BJ (cell line): ENCODE measurements at places on chromosomes 1 and 21.

DNA sequence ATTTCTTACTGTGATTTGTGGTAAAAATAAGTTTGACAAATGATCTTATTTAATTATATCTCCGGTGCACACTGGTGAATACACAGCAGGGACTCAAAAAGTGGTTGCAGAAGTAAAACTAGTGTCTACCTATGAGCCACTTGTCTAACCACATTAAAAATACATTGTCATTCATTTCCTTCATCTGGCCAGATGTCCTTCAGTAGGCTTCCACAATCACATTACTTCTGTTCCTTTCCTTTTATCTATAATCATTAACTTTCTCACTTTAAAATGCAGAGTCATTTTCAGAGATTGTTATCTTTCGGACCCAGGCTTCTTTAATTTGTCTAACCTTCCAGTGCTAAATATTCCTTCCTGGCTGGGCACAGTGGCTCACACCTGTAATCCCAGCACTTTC lies 3.0 kb downstream of the RBBP5 start:
- no peak for DNase-seq

GRCh38 chr21:16315223-16315622 lies 585.4 kb downstream of the USP25 start:
- DNase-seq = no peak

- DNase-seq = no peak
Observed at GRCh38 chr1:40825435-40825788, 36.8 kb downstream of the CITED4 start.

- DNase-seq = no peak
Observed at GRCh38 chr1:39132505-39133339, 71.8 kb upstream of the MACF1 start.

GRCh38 chr1:84653130-84653677 lies 37.1 kb downstream of the SSX2IP start:
- DNase-seq = no peak

- DNase-seq = no peak
Observed at GRCh38 chr1:3016641-3017439, 4.4 kb upstream of the ACTRT2 start.

DNA sequence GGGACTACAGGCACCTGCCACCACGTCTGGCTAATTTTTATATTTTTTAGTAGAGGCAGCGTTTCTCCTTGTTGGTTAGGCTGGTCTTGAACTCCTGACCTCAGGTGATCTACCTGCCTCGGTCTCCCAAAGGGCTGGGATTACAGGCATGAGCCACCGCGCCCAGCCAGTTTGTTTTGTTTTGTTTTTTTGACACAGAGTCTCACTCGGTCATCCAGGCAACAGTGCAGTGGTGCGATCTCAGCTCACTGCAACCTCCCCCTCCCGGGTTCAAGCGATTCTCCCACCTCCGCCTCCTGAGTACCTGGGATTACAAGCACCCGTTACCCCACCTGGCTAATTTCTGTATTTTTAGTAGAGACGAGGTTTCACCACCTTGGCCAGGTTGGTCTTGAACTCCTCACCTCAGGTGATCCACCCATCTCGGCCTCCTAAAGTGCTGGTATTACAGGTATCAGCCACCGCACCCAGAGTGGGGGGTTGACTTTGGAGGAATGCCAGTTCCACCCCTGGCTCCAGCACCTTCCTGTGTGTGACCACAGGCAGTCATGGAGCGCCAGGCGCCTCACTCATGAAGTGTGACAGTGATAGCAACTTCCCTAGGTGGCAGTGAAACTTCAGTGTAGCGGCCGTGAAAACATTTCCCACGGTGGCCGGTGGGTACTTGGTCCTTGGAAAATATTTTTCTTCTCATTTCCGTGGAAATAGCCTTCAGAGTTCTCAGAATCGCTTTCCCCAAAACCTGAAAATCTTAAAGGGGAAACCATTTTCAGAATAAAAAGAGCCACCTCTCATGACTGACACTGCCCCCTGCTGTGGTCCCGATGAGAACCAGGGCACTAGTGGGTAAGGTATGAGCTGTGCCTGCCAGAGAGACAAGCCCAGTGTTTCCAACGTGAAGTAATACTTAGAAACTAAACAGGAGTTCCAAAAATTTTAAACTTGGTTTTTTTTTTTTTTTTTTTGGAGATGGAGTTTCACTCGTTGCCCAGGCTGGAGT lies 48.6 kb downstream of the WDR4 start:
- no peak for DNase-seq

DNA sequence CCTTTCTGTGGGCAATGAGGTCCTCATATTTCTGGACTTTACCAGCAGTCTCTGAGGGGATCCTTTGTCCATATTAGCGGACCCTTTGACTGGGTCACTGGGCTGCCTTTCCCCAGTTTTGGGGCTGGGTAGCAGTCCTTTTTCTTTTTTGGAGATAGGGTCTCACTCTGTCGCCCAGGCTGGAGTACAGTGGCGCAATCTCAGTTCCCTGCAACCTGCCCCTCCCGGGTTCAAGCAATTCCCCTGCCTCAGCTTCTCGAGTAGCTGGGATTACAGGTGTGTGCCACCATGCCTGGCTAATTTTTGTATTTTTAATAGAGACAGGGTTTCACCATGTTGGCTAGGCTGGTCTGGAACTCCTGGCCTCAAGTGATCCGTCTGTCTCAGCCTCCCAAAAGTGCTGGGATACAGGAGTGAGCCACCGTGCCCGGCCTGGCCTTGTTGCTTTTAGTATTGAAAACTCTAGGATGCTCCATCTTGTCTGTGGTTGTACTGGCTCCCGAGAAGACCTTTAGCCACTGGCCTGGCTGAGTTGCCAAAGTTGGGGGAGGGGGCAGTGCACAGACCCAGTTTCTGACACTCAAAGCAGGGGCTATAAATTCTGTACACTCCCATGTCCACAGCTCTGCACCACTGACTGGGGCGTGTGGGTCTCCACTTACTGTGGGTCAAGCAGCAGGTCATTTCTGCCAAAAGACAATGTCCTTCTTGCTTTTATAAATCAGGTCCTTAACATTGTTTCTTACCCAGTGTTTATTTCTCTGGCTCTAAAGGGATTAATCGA lies 33.1 kb downstream of the MAN1C1 start:
- DNase-seq = no peak

- no peak for DNase-seq
Observed at GRCh38 chr1:150972417-150972940, 2.2 kb downstream of the CERS2 start.

DNA sequence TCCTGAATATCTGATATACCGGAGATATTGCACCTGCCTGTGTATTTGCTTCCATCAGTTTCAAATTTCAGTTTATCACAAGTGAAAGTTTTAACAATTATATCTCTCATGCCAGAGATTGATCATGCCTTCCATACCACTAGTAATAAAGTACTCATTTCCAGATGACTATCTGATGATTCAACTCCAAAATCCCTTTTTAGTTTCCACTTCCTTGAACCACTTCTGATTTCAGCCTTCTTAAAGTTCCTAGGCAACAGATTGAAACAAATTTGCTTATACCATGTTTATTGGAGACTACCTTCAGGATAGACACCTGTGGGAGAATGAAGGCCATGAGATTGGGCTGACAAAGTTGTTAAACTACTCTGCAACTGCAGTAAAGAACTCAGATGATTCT lies 21.5 kb upstream of the COL11A1 start:
- no peak for DNase-seq

GRCh38 chr1:199040076-199040905 lies 401.5 kb downstream of the PTPRC start:
- no peak for DNase-seq

DNA sequence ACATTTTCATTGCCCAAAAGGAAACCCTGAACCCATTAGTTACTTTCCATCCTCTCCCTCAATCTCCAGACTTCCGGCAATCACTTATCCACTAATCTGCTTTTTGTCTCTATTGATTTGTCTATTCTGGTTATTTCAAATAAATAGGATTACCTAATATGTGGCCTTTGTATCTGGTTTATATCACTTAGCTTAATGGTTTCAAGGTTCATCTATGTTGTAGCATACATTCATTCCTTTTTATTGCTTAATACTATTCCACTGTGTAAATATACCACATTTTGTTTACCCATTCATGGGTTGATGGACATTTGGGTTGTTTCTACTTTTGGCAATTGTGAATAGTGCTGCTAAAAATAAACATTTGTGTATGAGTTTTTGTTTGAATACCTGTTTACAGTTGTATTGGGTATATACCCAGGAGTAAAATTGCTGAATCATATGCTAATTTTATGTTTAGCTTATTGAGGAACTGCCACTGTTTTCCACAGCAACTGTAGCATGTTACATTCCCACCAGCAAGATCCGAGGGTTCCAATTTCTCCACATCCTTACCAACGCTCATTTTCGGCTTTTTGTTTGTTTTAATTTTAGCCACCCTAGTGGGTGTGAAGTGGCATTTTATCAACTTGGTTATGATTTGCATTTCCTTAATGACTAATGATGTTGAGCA lies 2.5 kb upstream of the SLC25A44 start:
- DNase-seq = no peak

- no peak for DNase-seq
Observed at GRCh38 chr1:194233069-194233468, 1046.7 kb upstream of the B3GALT2 start.

GRCh38 chr1:47840393-47841190 lies 156.6 kb downstream of the TRABD2B start:
- no peak for DNase-seq

- no peak for DNase-seq
Observed at GRCh38 chr1:76465030-76465429, 390.5 kb downstream of the ST6GALNAC3 start.

- DNase-seq = no peak
Observed at GRCh38 chr1:213507472-213508223, 456.6 kb downstream of the RPS6KC1 start.

DNA sequence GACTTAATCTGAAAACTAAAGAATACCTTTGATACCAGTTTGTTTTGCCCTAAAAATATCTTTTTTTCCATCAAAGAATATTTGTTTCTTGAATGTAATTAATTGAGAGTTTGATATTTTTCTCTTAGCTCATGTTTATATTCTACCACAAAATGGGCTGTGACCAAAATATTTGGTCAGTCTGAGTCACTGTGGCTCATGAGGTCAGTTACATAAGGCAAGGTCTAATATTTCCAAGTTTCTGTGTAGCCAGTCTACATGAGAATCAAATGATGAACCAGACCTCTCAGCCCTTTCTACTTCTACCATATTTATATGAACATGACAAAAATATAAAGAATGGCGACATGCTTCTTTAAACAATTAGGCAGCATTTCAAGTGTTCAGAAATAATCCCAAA lies 83.0 kb upstream of the IVNS1ABP start:
- DNase-seq = peak; percentile 51

DNA sequence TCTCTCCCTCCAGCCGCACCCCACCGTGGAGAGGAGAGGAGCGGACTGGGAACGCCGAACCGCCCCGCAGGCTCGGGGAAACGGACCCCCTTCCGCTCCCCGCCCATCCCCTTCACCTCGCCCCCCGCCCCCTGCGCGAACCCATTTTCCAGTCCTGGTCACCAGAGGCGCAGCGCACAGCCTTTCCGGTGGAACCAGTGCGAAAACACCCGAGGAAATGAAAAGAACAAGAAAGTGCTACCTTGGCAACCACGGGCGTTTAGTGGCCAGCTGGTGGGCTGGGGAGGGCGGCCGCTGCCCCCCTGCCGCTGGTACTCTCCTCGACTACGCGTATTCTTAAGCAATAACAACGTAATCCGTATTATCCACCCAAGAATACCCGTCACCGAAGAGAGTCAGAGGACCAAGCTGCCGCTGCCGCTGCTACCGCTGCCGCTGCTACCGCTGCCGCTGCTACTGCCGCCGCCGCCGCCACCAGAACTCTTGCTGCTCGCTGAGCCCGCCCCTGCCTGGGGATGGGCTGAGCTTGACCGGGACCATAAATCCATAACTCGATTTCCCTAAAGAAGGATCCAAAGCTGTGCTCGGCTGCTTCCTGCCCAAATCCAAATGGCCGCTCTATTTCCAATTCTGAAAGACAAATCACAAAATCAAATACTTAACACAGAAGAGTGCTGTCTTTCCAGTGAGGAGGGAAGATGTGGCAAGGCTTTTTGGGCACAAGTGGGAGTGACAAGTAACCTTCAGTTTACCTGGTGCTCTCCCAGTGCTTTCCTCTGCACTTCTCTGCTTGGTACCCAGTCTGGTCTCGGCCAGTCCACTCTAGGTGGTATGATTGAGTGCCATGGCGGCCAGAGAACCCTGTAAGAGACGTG lies 125.2 kb upstream of the DPYD start:
- DNase-seq = no peak

DNA sequence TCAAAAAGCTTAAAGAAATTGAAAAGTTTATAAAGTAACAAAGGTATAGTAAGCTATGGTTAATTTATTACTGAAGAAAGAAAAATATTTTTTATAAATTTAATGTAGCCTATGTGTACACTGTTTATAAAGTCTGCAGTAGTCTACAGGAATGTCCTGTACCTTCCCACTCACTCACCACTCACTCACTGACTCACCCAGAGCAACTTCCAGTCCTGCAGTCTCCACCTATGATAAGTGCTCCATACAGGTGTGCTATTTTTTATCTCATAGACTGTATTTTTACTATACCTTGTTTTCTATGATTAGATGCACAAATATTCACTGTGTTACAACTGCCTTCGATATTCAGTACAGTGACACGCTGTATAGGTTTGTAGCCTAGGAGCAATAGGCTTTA lies 106.6 kb downstream of the NR5A2 start:
- DNase-seq = no peak

GRCh38 chr1:119956306-119956705 lies 60.0 kb upstream of the ADAM30 start:
- no peak for DNase-seq

GRCh38 chr1:156460525-156460924 lies 40.0 kb downstream of the MEF2D start:
- no peak for DNase-seq

DNA sequence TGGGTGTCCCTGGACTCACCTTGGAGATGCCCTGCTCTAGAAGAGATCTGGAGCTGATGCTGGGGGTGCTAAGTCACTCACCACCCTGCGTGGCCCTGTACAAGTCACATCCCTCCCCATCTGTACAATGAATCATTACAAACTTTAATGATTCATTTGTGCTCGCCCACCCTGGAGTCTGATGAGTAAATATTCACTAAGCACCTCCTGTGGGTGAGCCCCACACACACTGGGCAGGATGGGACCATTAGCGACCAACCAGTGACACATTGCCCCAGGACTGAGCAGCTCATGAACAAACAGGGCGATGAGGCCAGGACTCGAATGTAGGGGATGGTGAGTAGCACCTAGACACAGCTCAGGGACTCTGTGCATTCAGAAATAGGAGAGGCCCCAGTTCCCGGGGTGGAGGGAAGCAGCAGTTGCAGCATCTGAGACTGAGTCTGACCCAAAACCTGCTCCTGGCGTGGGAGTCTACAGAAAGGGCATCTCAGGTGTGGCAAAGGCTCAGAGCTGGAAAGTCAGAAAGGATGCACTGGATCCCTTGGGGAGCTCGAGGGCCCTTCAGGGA lies 18.1 kb upstream of the PDZK1IP1 start:
- DNase-seq = no peak

DNA sequence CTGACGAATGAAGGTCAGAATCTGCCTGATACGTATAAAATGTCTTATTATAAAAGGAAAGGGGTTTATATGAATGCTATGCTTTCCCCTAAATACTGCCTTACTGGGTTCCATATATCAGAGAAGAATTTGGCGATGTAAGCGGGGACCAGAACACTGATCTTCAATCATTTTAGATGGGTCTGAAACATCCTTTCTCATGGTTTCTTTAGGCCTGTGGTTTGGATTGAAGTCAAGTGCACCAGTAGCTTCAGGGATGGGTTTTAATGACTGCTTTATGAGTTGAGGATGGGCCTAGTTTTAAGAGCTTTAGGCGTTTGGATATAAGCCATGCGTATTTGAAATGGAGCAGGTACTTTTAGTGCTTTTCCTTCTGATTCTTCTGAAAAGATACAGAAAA lies 6.9 kb downstream of the FMN2 start:
- no peak for DNase-seq

GRCh38 chr1:92851729-92852128 lies 19.9 kb downstream of the RPL5 start:
- DNase-seq = no peak
